ENCODE measurements at places on chromosomes 2 and 18.
A peak's percentile ranks its signal among the peaks of the same experiment; 100 is the strongest.

DNA sequence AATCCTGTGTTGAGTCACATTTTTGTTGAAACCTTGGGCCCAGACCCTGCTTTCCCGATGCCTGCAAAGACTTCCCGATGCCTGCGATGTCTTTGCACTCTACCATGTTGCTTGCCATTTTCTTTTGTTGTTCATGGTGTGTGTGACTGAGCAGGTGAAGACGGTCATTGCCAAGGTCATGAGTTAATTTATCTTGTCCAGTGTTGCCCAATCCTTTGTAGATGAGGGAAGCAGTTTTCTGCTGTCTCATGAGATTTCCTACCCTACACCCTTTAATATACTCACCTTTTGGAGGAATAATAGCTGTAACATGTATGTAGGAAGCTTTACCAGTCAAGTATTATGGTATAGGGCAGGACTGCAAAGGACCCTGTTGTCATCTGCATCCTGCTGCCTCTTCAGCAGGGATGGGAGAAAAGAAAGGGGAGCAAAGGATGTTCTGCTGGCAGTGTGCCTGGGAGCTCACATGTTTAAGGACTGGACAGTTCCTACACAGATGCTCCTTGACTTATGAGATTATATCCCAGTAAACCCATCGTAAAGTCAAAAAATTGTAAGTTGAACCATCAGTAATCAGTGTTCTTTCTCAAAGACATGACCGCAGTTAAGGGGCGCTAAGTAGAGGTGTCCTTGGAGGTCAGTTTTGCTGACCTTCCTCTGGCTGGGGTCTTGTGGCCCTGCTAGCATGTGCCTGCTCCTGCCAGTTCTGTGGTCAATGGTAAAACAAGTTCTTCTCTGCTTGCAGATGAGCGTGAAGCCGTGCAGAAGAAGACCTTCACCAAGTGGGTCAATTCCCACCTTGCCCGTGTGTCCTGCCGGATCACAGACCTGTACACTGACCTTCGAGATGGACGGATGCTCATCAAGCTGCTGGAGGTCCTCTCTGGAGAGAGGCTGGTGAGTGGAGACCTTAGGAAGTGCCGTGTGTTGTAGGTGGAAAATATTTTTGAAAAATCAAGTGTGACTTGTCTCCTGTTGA, 124.8 kb upstream of the EML6 start:
- no peak for DNase-seq

- DNase-seq = no peak
These were observed 2.5 kb upstream of the SP100 start for GRCh38 chr2:230413479-230413878.

DNA sequence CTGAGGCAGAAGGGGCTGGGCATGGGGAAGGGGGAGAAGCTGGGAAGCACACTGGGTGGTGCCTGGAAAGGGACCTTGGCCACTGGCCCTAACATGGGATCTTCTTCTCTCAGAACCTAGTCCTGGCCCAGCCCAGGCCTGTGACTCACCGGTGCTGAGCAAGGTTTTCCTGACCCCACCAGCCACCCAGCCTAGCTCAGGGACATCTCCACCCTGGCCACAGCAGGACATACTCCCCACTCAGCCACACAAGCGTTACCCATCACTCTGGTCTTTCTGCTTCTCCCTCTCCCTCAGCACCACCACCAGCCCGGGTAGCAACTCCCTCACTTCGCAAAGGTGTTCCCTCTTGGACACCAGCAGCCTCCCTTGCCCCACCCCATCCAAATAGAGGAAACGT, 22.8 kb downstream of the TNS1 start:
- DNase-seq = no peak

GRCh38 chr2:205297846-205298245, 384.5 kb upstream of the NRP2 start:
- no peak for DNase-seq

DNA sequence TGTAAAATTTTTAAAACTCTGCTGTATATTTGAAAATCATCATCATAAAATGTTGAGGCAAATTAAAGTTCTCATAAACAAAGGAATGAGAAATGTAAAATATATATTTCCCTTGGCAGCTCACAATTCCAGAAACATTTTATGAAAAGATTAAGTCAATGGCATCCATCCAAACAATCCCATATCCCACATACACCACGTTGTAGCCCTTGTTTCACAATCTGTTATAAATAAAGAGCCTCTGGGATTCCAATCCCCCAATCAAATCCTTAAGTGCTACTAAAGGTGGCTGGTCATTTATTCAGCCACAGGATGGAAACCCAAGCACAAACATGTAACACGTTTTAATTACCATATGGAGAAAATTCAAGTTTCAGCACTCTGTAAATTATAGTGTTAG, 51.7 kb downstream of the GFPT1 start:
- no peak for DNase-seq

- no peak for DNase-seq
These were observed 62.2 kb downstream of the RBMS1 start for GRCh38 chr2:160431441-160431840.

DNA sequence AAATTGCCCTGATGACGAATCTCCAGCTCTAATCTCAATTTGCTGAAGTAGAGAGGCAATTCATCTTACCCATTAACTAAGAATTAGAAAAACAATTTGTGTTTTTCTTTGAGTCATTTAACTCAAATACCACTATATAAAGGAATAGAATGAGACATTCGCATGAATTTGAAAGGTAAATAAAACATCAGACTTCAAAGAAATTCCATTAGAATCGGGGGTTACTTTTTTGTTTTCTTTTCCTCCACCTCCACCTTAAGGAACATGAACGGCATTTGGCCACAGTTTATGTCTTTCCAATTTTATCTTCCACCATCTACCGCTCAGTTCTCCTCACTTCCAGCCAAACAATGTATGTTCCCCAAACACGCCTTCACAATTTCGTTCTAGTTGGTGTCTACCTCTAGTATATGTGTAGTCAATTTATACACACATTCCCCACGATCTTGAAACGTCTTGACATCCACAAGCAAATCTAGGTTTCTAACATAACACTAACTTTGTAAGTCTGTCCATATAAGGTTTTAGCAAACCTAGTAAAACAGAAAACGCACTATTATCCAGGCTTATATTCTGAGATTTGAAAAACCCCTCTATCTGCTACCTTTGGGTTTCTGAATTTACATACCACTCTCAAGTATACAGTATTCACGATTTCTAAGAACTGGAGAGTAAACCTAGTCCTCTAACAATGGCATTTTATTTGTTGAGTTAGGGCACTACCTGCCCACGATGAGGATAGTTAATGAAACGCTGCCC, 1.2 kb upstream of the SMCHD1 start:
- no peak for DNase-seq

DNA sequence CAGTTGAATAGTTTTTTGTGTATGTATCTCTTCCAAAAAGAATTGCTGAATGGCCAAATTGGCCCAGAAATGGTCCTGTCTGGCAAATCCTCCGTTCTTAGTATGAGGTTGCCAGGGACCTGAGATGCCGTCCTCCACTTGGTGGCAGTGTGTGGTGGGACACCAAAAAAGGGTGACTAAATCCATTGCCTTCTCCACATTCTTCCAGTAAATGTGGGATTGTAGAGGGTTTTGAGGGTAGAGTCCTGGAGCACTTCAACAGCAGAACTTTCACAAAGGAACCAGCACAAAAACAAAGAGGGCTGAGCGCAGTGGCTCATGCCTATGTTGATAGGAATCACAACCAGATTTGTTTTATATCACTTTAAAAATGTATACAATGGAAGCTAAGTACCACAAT, 199.9 kb downstream of the BCL2 start:
- no peak for DNase-seq

DNA sequence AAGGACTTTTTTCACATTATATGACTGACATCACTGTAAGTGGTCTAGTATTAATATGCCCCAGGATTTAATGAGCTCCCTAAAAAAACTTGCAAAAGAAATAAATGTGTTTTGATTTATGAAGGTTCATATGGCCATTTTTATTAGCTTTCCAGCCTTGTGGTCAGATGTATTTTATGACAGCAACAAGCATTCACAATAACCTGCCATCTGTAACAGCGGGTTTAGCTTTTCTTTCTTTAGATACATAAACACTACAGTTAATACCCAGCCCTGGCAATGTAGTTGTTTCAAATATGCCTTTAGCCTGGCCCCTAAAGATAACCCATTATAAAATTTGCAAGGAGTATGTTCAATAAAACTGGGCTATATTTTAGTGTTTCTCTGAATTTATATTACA, 1063.8 kb downstream of the SOCS6 start:
- no peak for DNase-seq

GRCh38 chr2:11446733-11447248, 19.2 kb downstream of the E2F6 start:
- peak; percentile 41 for DNase-seq

- no peak for DNase-seq
These were observed 80.0 kb upstream of the WDSUB1 start for GRCh38 chr2:159366538-159366937.

DNA sequence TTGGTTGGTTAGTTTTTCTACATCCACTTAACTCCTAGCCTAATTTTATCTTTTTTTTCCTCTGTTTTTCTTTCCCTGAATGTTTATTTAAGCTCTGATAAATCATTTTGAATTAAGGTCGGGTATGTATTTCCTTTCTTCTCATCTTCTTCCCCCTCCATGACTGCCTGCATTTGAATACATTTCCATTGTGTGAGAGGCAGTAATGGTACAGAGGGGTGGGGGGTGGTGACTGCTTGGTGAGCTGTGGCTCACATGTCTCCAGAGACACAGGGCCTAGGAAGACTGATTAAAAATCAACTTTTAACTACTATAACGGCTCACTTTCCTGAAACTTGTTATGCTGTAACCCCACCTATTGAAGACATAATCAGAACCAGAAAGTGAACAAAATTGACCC, 58.0 kb downstream of the NEDD4L start:
- no peak for DNase-seq

DNA sequence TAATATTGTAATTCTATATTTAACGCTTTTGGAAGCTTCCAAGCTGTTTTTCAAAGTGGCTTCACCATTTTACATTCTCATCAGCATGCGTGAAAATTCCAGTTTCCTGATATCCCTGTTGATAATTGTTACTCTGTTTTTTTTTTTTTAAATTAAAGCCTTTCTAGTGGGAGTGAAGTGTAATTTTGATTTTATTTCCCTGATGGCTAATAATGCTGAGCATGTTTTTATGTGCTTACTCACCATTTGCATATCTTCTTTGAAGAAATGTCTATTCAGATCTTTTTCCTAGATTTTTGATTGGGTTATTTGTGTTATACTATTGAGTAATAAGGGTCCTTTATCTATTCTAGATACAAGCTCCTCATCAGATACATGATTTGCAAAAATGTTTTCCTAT, 382.8 kb upstream of the HS6ST1 start:
- no peak for DNase-seq

- DNase-seq = no peak
These were observed 81.5 kb upstream of the FZD7 start for GRCh38 chr2:201952187-201952586.

- no peak for DNase-seq
These were observed 120.5 kb downstream of the ZFP36L2 start for GRCh38 chr2:43105586-43106558.

- no peak for DNase-seq
These were observed 69.2 kb downstream of the SS18 start for GRCh38 chr18:26021061-26021754.

- DNase-seq = no peak
These were observed 62.3 kb downstream of the FRZB start for GRCh38 chr2:182804128-182804527.

DNA sequence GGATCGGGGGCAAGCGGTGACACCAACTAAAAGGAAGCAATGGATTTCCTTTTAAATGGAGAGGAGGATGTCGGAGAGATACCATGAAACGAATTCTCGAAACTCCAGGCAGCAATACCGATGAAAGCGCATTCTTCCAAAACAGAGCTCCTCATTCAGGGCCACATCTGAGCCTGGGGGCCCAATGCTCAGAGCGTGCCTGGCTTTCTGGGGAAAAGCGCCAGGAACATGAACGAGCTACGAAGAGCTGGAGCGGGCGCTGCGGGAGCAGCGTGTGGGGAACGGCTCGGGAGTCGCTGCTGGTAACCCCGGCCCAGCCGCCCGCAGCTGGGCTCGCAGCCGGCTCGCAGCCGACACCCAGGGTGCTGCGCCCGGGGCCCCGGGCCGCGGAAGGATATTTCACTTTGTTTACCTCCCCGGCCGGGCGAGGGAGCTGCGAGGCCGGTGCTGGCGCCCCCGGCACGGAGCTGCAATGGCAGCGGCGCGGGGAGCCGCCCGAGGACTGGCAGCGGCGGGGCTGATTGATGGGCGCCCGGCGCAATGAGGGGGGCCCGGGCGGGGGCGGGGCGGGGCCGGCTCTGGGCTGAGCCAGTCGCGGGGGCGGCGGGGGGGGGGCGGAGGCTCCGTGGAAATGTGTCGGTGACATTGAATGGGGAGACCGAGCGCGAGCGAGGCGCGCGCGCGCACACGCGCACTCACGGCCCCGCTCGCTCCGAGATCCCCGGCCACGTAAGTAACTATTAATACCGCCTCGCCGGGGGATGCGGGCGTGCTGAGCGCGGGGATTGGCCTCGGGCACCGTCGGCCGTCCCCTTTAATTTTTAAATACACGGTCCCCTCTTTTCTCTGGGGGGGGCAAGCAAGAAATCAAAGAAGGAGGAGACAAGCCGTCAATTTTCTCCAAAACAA, at the start of gene TRIB2:
TRIB2 (plus strand) TSS at position 655 of the 909 bp plus-strand sequence. CDS start 1,372 bp downstream, outside the sequence.
- peak; percentile 92 for DNase-seq

GRCh38 chr2:4529738-4530137, 826.4 kb downstream of the DCDC2C start:
- no peak for DNase-seq

DNA sequence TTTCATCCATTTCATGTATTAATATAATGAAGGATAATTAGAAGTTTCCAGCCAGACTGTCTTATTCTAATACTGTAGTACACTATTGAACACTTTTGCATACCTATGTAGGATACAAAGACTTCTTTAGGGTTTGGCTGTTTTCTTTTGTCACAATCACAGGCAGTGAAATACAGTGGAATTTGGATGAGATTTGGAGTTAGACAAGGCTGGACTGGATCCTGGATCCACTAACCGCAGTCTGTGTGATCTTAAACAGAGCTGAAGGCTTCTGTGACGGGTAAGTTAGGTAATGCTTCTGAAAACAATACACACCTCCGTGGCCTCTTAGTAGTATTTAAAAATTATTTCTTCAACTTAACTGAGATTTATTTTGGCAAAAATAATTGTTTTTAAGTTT, 1128.6 kb upstream of the CDH2 start:
- no peak for DNase-seq

DNA sequence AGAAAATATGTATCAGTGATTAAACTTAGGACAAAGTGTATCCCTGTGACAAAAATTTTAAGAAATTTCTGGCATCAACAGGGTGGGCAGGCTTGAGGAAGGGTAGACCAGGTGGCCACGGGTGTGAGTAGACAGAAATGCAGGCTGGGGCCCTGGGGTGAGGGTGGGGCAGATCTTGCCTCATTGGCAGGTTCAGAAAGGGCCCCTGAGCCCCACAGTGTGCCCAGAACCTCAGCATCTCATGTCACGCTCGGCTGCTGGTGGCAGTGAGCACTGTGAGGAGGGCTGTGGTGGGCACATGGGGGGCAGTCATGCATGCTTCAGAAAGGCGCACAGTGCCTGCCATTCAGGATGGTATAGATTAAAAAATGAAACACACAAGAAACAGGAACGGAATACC, 7.6 kb upstream of the ASB18 start:
- no peak for DNase-seq

All from activated T-cell treated with anti-CD3 and anti-CD28 coated beads, Interleukin-2, amount 50 U/mL, for 1 hour (primary cell).